A172 (cell line): ENCODE measurements at places on chromosomes 1 and 21.

DNA sequence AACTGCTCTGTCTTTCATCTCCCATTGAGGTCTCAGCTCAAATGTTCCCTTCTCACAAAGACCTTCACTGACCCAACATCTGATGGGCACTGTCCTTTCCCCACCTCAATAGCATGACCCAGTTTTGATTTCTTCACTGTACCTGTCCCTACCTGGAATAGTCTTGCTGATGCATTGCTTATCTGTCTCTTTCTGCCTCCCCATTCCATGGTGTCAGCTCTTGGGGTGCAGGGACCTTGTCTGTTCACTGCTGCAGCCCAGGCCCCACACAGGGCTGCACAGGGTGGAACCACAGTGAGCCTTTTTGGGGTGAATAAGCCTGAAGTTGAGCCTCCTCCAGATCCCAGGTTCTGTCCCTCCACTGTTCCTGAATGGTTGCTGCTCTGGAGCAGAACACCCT, 414.9 kb downstream of the PTPRU start:
- DNase-seq, result no peak

GRCh38 chr21:29697555-29698193, 242.1 kb downstream of the GRIK1 start:
- no peak for DNase-seq

DNA sequence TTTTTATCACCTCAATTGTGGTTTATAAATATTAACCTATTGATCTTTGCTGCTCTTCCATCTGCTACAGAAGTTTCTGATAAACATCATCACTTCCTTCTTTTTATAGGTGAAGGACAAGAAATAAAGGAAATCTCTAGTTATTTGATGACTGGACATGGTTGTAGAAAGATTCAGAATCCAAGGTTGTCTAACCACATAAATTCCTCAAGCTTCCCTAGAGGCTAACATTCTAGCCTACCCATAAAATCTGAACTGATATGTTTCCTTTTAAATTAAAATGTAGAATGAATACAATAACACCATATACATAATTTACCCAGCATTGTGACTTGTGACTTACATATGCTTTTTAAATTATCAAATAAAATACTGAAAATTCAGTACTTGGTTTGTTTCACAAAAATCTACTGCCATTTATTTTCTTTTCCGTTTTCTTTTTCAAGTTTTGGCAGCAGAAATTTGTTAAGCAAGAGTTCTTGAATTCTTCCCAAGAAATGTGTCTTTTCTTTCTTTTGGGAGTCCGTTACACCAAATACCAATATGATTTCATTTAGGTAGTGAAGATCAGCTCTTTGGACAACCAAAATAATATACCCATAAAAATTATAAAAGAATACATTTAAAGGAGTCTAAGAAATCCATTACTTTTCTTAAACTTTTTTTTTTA, 513.2 kb upstream of the ADGRL2 start:
- DNase-seq, result no peak

DNA sequence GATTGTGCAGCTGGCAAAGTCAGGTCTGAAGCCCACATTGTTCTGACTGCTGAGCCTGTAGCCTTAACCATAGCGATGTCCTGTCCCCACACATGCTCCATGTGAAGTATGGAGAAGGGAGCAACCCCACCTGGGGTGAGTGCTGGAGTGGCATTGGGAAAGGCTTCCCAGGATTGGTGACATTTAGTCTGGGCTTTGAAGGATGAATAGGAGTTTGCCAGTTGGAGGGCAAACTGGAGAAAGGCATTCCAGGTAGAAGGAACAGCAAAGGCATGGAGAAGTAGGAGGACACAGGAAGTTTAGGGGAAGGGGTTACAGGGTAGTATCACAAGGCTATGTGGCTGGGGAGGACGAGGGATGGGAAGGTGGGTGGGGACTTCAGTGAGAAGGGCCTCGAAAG, 7.3 kb upstream of the LDLRAP1 start:
- DNase-seq, result no peak

DNA sequence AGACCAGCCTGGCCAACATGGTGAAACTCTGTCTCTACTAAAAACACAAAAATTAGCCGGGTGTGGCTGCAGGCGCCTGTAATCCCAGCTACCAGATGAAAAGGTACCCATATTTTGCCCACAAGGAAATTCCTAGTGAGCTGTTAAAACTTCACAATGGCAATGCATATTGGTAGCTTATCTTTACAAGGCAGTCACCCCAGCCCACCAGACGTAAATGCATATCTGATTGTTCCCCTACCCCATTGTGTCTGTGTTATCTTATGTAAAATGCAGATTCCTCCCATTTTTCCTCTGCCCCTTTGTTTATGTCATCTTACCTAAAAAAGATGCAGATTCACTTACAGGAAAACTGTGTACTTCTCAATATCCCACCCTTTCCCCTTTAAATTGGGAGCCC, 103.1 kb upstream of the SLC2A1 start:
- no peak for DNase-seq

DNA sequence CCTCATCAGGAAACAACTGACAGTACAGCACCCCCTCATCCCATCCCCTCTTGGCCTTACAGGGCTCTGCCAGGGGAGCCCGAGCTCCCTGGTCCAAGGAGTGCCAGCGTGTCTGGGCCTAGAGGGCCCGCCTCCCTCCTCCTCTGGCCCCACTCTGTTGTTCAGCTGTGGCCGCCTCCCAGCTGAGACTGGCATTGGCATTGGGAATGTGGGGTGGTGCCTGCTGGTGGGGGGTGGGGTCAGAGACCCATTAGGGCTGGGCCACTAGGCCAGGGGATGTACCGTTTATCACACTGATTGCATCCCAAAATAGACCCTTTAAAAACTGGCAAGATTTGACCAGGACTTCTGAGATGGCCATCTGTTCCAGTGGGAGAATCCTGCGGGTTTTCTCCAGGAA, 1.4 kb downstream of the LDLRAP1 start:
- DNase-seq, result peak; percentile 30

DNA sequence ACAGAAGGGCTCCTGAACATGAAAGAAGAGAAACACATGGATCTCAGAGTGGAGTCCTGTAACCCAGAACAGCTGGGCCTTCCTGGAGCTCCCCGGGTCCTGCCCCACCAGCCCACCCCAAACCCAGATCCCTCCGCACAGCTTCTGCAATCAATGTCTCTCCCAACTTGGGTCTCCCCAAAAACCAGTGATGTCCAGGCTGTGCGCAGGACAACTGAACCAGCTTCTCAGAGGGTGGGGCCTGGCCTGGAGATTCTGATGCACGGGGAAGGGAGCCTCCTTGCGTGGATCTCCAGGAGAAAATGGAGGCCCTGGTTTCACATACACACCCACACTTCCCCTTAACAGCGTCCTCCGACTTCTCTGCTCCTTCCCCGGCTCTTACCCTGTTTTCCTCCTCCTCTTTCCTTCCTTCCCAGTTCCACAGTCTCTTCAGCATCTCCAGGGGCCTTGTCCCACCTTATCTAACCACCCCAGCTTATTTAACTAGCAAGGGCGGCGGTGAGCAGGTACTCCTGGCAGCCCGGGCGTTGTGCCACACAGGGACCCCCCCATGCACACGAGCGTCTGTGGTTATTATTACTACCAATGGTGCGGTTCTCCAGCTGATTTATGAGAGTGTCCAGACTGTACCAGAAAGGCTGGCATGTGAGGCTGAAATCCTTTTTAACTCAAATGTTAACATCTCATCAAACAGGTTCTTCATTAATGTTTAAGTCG, 11.2 kb upstream of the MX2 start:
- DNase-seq, result no peak

DNA sequence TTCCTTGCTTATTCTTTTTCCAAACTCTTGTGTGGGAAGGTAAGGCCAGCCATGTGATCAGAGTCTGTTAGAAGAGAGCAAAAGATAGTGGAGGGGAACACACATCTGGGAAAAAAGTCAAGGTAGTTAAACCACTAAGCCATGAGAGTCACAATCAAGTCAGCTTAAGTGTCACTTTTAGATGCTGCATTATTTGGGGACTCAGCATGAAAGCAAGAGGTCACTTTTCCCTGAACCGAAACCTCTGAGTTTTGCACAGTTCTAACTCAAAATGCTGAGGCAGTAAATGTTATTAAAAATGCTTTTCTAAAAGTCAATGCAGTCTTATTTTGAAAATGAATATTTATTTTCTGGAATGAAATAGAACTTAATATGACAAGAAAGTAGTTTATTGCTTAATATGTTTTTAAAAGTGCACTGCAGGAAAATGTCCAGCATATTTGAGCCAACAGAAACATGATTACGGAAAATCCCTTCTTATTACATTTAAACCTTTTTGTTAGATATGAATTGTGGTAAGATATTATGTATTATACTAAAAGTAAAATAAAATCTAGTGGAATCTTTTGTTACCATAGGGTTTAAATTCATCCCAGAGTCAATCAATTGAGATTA, 69.3 kb downstream of the RBM11 start:
- no peak for DNase-seq

DNA sequence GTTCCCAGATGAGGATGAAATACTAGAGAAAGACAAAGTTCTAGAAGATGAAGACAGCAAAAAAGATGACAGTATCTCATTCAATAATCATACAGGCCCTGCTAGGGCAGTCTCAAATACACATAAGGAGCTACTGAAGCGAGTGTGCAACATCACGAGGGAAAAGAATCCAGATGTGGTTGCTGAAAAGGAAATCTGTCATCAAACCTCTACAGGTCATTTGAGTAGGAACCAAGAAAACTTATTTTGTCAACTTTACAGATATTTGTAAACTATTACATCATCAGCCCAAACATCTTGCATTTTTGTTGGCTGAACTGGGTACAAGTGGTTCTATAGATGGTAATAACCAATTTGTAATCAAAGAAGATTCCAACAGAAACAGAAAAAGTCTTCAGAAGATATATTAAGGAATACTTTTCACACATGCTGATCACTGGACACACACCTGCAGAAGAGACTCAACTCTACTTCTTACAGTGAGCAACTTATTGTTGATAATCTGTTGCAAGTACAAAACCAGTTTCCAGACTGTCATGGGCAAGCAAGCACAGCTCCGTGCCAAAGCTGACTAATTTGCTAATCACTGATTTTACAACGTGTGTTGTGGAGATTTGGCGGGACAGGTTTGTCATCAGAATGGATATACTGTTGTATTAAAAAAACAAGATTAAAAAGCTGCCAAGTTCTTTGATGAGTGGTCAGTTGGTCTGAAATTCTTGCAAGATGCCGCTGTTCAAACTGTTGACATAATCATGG, 42.1 kb downstream of the TRIM33 start:
- peak; percentile 28 for DNase-seq

GRCh38 chr1:188386161-188386560, 1557.4 kb downstream of the PLA2G4A start:
- no peak for DNase-seq

GRCh38 chr1:203544978-203545816, 51.2 kb downstream of the OPTC start:
- no peak for DNase-seq

- no peak for DNase-seq
These were observed 44.8 kb downstream of the TP73 start for GRCh38 chr1:3697104-3697503.

DNA sequence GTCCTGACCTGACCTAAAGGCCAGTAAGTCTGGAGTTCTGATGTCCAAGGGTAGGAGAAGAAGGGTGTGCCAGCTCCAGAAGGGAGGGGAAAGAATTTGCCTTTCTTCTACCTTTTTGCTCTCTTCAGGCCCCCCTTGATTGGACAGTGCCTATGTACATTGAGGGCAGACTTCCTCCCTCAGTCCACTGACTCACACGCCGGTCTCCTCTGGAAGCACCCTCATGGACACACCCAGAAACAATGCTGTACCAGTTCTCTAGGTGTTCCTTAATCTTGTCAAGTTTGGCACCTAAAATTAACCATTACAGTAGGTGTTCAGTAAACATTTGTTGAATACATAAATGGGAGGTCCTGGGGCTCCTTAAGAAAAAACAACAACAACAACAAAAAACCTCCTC, 51.0 kb upstream of the POU2F1 start:
- no peak for DNase-seq

- DNase-seq, result peak; percentile 50
These were observed 343.6 kb downstream of the PTPRU start for GRCh38 chr1:29579821-29580425.

DNA sequence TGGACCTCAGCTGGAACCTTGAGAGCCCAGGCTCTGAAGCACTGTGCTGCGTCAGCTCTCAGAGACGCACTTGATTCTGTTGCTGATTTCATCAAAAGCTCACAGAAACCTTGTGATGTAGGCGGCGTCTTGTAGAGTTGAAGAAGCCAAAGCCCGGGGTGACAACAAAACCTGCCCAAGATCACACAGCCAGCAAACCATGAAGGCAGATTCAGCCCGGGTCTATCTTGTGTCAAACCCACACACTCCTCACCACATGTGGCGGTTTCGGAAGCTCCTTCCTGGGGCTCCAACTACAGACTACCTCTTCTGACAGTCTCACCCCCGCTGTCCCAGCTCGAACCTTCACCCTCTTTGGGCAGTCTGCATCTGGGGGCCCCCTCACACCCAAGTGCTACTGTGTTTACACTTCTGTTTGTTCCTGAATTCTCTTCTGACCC, 50.4 kb downstream of the TENT5C start:
- DNase-seq, result no peak

- DNase-seq, result peak; percentile 22
These were observed 3.2 kb upstream of the TFAP2E start for GRCh38 chr1:35569936-35570335.

- no peak for DNase-seq
These were observed 27.8 kb upstream of the CNTN2 start for GRCh38 chr1:205015241-205015640.

DNA sequence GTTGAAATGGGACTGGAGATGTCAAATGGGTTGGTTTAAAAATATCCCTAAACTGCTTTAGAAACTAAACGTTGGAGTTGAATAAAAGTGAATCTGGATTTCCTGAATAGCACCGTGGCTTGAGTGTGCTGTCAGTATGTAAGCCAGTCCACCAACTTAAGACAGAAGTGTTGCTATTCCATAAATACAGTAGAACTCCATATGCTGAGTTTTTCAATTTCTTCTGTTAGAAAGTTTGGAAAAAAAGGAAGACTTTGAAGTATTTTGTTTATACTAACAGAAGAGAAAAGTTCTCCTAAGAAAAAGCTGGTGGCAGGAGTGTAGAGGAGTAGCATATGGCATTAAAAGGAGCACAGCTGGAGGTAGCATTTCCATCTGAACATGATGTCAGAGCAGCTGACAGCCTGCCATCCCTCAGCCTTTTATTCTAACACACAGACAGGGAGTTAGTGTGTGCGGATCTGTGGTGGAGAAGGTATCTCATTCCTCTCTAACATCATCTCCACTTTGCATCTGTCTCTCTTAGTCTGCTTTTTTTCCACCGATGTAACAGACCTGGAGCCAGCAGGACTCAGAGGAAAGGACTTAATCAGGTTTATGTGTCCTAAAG, at the start of gene ZBTB18:
TSS of gene ZBTB18 (plus strand) at position 449 of the 610 bp plus-strand sequence. CDS start at position 598, 149 bp downstream.
- peak; percentile 64 for DNase-seq

DNA sequence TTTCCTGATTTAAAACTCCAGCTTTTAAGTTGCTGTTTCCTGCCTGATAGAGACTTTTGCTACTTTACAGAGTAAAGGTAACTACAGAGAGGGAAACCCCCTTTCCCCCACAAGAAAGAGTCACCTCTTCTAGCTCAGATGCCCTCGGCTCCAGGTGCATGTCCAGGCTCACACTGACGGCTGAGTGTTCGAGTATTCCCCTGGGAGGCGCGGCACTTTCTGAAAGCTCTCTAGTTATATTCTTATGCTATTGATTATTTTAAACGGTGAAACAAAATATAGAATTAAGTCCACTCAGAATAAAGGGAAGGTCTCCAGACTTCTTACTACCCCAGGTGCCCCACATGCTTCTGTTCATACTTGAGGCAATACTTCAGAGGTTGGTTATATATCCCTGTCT, 160.3 kb upstream of the FMN2 start:
- DNase-seq, result no peak

GRCh38 chr1:221925947-221926346, 184.1 kb upstream of the DUSP10 start:
- no peak for DNase-seq

- peak; percentile 55 for DNase-seq
These were observed 115.5 kb upstream of the IRF2BP2 start for GRCh38 chr1:234725177-234726132.
